ENCODE measurements at places on chromosomes 3 and 15. TPM values are rescaled to one million over a fixed set of nuclear protein-coding genes. Genes with fewer than 3 reads are reported as not detected.

Gene UROC1
- not detected for total RNA-seq

- no peak for DNase-seq
- no peak overlapping the region for H3K27ac ChIP-seq
- no peaks in the 10 kb centered on the region for H3K4me1 ChIP-seq
- no peak overlapping the region for H3K4me3 ChIP-seq
Measured at GRCh38 chr15:29636921-29637320, 185.3 kb downstream of the TJP1 start.

DNA sequence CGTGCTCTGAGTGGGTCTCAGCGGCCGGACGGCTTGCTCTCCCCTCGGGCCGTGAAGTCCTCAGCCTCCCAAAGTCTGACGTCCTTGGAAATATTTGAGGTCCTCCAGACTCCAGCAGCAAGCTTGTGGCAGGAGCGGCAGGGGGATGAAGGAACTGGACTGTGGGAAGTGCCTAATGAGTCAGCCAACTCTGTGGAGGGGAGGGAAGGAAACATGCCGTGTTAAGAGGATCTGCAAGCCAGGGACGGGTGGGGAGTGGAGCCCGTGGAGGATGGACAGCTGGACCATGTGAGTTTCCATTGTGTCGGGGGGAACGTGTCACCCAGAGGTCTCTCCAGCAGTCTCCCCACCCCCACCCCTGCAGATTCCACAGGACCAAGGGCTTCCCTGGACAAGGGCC, 39.4 kb upstream of the IDH2 start:
- peaks cover 17% of the 10 kb centered on the region for H3K4me1 ChIP-seq
- no peak overlapping the region for H3K4me3 ChIP-seq
- no peaks in the 10 kb centered on the region for H3K36me3 ChIP-seq
- H3K27ac ChIP-seq: no peak overlapping the region

Gene KBTBD8
- total RNA-seq: 9.9 TPM

GRCh38 chr3:141498598-141499223, 11.9 kb downstream of the RASA2 start:
- H3K4me3 ChIP-seq: no peak overlapping the region
- H3K27ac ChIP-seq: no peak overlapping the region
- H3K36me3 ChIP-seq: no peaks in the 10 kb centered on the region
- DNase-seq: no peak
- H3K27me3 ChIP-seq: no peaks in the 10 kb centered on the region

DNA sequence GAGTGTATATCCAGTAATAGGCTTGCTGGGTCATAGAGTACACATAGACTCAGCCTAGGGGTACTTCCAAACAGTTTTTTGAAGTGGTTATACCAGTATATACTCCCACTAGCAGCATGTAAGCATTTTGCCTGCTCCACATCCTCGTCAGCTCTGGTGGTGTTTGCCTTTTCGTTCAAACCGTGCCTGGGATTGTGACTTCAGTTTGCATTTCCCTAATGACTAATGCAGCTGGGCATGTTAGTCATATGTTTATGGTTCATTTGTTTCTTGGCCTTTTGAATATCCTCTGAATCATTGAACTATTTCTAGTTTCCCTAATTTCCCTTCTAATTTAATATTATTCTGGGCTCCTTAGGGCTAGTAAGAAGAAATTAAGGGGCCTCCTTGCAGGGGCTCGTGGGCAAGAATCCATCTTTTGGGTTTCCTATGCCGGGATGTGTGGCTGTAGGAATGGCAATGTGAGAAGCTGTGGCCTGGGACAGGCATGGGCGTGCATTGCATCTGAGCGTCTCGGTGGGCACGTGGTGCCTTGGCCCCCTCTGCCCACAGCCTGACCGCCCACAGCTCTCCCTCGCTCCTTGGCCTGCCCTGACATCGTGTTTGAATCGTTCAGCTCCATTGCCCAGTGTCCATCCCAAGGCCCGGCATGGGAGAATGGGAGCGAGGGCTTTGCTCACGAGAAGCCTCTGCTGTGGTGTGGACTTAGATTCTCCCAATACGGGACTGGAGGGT, 26.4 kb downstream of the FAH start:
- no peaks in the 10 kb centered on the region for H3K27me3 ChIP-seq
- H3K4me1 ChIP-seq: no peaks in the 10 kb centered on the region
- peaks cover 4% of the 10 kb centered on the region for H3K36me3 ChIP-seq
- no peak for DNase-seq

- H3K36me3 ChIP-seq: no peaks in the 10 kb centered on the region
- H3K4me1 ChIP-seq: no peaks in the 10 kb centered on the region
- no peak for DNase-seq
- no peak overlapping the region for H3K27ac ChIP-seq
Measured at GRCh38 chr15:92848852-92849598, 51.1 kb upstream of the CHD2 start.

Gene MAP2K1
- total RNA-seq: 70.7 TPM

GRCh38 chr3:63290686-63291085, 12.6 kb downstream of the SYNPR start:
- DNase-seq: no peak
- peaks cover 5% of the 10 kb centered on the region for H3K4me1 ChIP-seq
- no peaks in the 10 kb centered on the region for H3K36me3 ChIP-seq
- H3K4me3 ChIP-seq: no peak overlapping the region
- H3K27me3 ChIP-seq: no peaks in the 10 kb centered on the region
- no peak overlapping the region for H3K27ac ChIP-seq

Gene TNFAIP8L3
- total RNA-seq: not detected

GRCh38 chr15:95577927-95578326, 752.6 kb upstream of the NR2F2 start:
- peaks cover 10% of the 10 kb centered on the region for H3K4me1 ChIP-seq
- H3K4me3 ChIP-seq: no peak overlapping the region
- no peaks in the 10 kb centered on the region for H3K36me3 ChIP-seq
- H3K27ac ChIP-seq: no peak overlapping the region

- no peak overlapping the region for H3K27ac ChIP-seq
- H3K4me3 ChIP-seq: no peak overlapping the region
- H3K27me3 ChIP-seq: peaks cover 33% of the 10 kb centered on the region
- H3K4me1 ChIP-seq: no peaks in the 10 kb centered on the region
Measured at GRCh38 chr15:53709821-53710220, 49.6 kb downstream of the WDR72 start.

DNA sequence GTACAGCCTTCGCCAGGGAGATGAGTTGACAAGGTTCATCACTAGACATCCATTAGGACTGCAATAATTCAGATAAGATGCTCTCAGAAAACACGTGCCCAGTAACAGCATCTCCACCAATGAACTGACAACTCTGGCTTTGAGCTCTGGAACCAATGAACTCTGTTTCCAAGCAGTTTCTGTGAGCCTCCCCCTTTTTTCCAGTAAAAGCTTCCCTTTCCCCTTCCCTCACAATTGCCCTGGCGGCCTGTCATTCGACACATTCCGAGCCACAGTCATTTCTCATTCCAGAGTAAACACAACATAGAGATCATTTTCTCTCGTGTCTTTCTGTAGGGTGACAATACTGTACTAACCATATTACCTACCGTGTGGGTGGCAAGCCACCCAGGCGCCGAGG, 3.6 kb downstream of the PLA2G4D start:
- DNase-seq: no peak
- H3K36me3 ChIP-seq: no peaks in the 10 kb centered on the region
- no peaks in the 10 kb centered on the region for H3K27me3 ChIP-seq
- no peak overlapping the region for H3K27ac ChIP-seq

DNA sequence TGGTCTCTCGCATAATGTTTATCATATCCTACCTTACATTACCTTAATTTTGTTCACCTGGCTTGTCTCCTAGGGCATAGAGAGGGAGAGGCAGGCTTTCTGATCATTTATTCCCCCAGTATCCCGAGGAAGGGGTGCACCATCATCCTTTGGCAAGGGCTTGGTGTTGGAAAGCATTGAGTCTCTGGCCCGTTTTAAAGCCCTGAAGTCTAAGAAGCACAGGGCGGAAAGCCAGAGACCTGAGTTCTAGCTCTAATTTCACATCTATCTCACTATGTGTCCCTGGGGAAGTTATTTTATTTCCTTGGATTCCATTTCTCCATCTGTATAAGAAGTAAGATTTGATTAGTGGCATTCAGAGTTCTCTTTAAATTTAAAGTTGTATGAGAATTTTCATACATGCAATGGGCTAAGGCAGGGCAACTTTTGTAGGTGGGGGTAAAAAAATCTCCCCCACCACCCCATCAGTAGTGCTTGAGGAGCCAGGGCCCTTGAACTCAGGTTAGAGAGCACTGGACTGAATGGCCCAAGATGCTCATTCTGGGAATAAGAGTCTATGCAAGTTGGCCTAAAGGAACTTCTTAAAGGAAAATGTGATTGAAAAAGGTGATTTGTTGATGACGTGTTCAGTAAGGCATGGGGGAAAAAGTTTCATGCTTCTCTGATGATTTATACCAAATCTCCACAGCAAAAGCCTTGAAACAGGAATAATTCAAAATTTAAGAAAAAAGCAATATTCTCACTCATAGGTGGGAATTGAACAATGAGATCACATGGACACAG, 10.1 kb downstream of the TMC3 start:
- no peaks in the 10 kb centered on the region for H3K4me1 ChIP-seq
- H3K27me3 ChIP-seq: no peaks in the 10 kb centered on the region
- no peak overlapping the region for H3K27ac ChIP-seq
